Cerebellar cortex (tissue), 1 donor: ENCODE measurements at places on chromosomes 11 and 22.
A peak's percentile ranks its signal among the peaks of the same experiment; 100 is the strongest.

DNA sequence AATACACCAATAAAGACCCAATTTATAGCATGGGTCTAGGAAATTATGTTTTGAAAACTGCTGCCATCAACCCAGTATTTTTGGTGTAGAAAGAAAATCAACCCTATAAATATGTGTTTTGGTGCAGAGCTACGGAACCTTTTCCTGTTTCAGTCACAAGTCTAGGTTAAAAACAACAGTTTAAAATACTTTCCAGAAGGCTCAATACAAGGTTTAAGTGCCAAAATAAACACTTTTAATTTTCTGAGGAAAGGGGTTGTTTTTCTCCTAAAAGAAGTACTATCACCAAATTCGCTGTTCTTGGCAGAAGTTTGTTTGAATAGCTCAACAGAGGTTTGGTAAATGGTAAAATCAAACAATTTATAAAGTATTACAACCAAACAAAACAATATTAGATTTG lies 201.3 kb downstream of the TMEM135 start:
- no peak for DNase-seq

DNA sequence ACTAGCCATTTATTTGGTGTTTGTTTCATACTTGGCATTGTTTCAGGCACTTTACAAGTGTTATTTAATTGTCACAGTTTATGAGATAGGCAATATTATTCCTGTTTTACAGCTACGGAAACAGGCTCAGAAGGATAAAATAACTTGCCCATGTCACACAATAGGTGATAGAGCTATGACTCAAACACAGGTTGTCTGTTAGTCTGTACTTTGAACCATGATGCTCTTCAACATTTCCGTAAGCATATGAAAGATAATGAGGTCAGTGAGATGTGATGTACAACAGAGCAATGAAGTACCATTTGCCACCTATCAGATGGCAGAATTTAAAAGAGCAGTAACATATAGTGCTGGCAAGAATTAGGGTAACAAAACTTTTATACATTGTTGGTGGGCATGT lies 15.3 kb downstream of the TUG1 start:
- no peak for DNase-seq

GRCh38 chr22:42375982-42376381 lies 56.2 kb downstream of the NFAM1 start:
- DNase-seq, result no peak

DNA sequence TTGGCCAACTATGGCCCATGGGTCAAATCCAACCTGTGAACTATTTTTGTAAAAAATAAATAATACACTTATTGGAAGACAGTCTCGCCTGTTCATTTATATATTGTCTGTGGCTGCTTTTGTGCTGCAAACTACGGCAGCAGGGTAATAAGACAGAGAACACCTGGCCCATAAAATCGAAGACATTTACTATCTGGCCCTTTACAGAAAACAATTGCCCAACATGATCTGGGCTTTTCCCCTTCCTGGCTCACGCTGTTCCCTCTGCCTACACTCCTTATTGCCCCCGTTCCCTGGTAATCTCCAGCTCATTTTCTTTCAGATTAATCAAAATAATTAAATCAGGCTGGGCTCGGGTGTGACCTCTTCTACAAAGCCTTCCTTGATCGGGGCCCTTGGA lies 5.6 kb downstream of the PLAAT2 start:
- DNase-seq, result no peak

- no peak for DNase-seq
These were observed 105.6 kb downstream of the MN1 start for GRCh38 chr22:27695925-27696324.

DNA sequence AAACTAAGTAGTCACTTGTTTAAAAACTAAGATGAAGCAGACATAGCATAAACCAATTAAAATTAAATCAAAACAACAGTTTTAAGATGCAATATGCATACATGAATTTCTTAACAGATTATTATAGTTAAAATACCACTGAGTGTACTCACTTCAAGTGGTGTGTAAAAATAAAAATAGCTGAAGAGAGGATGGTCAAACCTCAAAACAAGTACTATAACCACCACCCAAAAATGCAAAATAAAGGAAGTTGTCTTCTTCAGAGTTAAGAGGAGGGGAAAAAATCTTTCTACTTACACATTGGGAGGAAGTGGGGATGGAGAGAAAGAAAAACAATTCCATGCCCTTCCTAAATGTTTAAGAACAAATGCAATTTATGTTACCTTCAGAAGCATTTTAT lies 31.9 kb downstream of the RRAS2 start:
- DNase-seq, result no peak

GRCh38 chr11:58639669-58640068 lies 17.2 kb downstream of the CNTF start:
- no peak for DNase-seq

- DNase-seq, result no peak
These were observed 185.5 kb downstream of the SWAP70 start for GRCh38 chr11:9849389-9849788.

- DNase-seq, result no peak
These were observed 2.0 kb downstream of the SBF2 start for GRCh38 chr11:10291801-10292638.

GRCh38 chr11:20000351-20001134 lies 159.7 kb downstream of the DBX1 start:
- DNase-seq, result peak; percentile 60

DNA sequence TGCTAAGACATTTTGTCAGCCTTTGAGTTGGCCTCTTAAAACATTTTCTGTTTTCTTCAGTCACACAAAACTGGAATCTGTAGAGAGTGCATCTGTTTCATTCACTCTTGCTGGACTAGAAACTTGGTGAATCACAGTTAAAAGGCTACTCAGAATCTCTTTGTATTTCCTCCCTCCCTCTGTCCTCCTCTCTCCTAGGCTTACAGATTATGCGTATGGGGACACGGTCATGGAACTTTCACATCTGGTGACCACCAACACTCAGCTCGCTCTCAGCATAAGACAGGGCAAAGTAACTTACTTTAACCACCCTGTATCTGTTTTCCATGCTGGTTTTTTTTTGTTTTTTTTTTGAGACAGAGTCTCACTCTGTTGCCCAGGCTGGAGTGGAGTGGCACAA lies 50.4 kb downstream of the BARX2 start:
- no peak for DNase-seq

- DNase-seq, result no peak
These were observed 15.6 kb downstream of the SMC1B start for GRCh38 chr22:45397806-45398205.

GRCh38 chr11:63851364-63851763 lies 12.5 kb downstream of the MARK2 start:
- DNase-seq, result no peak

GRCh38 chr11:86593833-86594232 lies 78.6 kb downstream of the ME3 start:
- DNase-seq, result no peak

GRCh38 chr22:37162221-37163095 lies 12.7 kb upstream of the IL2RB start:
- DNase-seq, result no peak

GRCh38 chr22:45553351-45554039 lies 50.8 kb downstream of the FBLN1 start:
- DNase-seq, result peak; percentile 74

DNA sequence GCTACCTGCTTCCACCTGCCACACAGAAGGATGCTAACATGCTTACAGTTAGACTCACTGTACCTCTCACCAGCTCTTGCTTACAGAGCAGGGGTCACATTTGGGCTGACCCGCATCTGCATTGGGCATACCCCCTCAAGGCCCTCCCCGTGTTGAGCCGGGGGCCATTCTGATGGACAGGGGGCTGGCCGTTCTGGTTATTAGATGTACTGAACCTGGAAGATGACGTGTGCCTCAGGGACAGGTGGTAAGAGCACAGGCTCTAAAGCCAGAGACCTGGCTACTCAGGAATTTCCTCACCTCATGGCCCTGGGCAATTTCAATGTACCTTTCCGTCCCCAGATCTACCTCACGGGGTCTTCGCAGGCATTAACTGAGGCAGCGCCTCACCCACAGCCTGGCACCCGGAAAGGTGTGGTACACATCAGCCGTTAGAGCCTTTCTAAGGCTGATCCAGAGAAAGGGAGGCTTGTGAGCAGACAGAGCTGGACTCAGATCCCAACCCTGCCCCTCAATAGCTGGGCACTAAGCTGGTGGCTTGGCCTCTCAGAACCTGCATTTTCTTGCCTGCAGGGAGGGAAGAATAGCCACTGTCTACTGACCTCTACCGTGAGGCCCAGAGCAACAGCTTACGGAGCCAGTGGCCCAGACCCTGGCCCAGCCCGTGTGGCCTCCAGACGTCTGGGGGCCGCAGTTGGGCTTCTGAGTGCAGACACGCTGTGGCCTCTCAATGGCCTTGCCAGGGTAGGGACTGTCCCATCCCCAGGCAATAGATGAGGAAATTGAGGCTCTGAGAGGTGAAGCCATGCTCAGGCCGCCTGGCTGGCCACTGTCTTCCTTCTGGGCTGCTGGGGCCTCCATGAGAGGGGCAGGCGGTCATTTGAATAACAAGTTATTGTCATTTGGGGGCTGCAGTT lies 100.6 kb downstream of the MORC2 start:
- no peak for DNase-seq

GRCh38 chr11:117696540-117696939 lies 100.5 kb downstream of the DSCAML1 start:
- DNase-seq, result no peak

DNA sequence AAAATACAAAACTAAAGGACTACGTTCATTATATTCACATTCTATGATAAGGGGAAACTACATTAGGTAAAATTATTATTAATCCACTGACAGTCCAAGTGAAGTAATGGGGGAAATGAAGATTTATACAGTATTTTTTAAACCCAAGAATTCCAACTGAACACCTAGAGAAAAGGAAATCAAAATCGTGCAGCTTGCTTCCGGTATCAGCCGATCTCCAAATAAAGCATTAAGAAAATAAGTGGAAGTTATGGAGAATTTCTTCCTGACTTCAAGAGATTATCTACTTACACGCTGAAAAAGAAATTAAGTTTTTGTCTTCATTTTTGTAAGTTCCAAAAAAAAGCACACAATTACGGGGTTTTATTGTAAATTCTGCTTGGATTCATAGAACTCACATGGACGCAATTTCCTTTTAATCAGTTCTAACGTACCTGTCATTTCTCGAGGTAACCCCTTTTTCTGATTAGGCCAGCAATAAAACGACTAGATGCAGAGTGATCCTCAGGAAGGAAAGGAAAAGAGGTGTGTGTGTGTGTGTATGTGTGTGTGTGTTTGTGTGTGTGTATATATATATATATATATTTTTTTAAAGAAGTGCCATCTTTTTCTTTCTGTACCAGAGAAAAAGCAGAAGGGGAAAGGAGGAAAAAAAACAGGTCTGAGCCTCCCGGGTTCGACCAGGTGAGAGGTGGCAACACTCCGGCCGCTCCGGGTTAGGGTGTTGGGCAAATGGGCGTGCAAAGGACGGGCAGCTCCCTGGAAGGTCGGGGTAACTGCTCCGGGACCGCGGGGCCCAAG lies 1.1 kb downstream of the ZBTB44 start:
- DNase-seq, result peak; percentile 18

DNA sequence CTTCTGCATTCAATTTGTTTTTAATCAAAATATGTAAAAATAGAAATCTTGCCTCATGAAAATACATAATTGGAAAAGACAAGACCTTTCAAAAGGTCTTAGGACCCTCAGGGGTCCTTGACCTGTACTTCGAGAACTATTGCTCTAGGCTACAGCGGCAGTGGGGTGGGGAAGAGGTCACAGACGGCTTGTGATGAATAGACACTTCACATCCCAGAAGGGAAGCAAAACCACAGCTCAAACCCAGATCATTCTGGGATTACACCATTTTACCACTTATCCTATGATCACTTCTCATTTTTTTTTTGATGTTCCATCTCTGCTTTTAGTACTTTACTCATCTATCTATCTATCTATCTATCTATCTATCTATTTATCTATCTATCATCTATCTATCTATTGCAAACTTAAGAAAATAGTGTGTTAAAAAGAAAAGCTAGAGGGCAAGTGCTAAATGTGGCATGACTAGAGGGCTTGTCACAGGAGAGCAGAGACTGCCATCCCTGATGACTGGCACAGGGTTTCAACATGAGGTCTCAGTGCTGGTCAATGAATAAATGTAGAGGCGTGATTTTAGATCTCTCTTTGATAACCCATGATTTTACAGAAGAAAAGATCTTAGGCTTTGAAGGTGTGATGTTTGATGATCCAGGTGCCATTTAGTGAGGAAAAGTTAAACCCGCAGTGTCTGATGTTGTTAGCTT lies 37.1 kb downstream of the RNF141 start:
- no peak for DNase-seq

- DNase-seq, result no peak
These were observed 5.9 kb upstream of the SOX10 start for GRCh38 chr22:37990301-37990700.
